Right hindlimb (tissue), 1 donor: ENCODE measurements at places on chromosomes 3 and 15.

DNA sequence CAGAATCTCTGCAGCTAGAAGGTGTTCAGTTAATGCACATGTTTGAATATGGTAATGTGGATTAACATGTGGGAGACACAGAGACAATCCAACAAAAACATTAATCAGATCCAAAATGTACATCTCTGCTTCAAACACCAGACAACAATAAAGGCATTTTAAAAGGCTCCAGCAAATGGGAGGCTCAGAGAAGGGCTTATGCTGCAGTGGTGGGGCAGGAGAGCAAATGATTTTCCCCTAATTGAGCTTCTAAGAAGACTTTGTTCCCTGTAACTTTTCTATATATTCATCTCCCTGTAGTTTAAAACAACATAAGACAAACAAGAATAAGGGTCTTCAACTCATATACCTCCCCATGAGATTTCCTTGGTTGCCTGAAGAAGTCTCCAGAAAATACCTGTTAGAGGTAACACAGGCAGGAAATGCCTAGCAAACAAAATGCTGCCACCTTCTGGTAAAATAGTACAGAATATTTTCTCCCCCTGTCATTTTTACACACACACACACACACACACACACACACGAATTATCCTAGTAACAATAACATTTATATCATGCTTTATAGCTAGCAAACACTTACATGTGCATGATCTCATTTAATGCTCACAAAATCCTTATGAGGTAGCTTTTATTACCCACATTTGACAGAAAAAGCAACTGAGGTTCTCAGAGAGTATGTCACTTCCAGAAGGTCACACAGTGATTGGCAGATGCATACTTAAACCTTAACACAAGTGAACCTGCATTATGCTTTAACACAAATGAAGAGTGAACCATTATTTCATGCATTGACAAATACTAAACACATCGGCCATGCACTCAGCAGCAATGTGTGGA, 123.4 kb upstream of the MB21D2 start:
- DNase-seq, result no peak

DNA sequence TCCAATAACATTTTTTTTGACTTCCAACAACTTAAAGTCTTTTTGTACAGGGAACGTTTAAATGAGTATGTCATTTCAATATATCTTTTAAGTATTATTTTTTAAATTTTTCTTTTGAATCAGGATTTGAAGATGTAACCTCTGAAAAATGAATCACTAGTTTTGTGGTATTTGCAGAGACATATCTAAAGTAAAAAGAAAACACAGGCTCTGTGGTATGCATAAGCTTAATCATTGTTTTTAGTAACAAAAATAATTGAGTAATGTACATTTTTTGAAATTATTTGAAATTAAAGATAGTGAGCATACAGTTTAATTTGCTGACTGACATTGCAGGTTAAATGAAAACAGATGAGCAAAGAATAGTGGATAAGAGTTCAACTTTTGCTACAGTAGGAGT, 531.3 kb downstream of the ROBO1 start:
- no peak for DNase-seq

DNA sequence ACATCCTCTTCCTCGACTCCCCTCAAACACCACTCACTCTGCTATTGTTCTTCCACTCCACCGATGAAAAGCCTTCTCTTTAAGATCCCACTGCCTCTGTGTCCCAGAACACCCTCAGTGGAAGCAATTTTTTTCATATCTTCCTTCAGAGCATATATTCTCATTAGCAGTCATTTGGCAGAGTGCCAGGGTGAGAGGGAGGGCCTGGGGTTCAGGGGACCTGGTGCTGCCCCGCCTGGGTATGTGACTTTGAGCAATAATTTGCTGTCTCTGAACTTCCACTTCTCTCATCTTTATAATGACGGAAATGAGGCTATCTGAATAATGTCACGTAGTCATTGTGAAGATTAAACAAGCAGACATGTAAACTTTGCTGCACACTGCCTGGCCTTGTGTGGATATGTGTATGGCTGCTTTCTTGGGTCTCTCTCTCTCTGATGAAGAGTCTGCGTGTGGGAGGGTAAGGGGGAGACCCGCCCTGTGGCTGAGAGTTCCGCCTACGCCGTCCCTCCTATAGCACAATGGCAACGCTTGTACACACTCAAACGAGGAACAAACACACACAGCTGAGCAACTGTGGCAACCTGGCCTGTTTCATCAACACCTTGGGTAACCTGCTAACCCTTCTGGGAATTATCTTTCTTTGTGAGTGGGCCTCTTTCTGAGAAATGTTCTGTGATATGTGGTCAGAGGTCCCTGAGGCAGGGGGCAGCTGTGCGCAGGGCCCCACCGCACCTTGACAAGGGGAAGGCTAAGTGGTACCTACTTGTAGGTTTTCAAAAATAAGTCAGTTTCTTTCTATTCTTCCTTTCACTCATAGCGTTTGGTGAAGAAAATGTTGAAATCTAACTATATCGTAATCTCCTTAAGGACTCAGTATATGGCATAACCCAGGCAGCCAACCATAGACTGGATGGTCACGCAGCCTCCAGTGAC, 369.8 kb downstream of the SV2B start:
- DNase-seq, result no peak

- DNase-seq, result no peak
These were observed 288.6 kb downstream of the NTRK3 start for GRCh38 chr15:87967951-87968350.

DNA sequence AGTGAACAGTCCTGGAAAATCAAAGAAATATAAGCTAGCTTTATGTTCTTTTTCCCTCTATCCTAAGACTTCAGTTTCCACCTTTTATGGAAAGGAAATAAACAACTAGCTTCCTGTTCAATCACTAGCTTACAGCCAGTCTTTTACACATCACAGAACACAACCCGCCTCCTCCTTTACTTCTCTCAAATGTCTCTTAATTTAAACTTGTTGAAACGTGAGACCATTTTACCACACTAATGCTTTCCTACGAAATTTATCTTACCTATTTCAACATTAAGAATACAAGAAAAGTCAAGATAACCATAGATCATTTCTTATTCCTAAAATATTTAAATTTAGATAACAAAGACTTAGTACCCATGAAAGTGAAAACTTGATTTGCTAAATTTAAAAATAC, 6.2 kb downstream of the PRTG start:
- DNase-seq, result no peak

- peak; percentile 80 for DNase-seq
These were observed 43.5 kb upstream of the BDH1 start for GRCh38 chr3:197599089-197599765.

DNA sequence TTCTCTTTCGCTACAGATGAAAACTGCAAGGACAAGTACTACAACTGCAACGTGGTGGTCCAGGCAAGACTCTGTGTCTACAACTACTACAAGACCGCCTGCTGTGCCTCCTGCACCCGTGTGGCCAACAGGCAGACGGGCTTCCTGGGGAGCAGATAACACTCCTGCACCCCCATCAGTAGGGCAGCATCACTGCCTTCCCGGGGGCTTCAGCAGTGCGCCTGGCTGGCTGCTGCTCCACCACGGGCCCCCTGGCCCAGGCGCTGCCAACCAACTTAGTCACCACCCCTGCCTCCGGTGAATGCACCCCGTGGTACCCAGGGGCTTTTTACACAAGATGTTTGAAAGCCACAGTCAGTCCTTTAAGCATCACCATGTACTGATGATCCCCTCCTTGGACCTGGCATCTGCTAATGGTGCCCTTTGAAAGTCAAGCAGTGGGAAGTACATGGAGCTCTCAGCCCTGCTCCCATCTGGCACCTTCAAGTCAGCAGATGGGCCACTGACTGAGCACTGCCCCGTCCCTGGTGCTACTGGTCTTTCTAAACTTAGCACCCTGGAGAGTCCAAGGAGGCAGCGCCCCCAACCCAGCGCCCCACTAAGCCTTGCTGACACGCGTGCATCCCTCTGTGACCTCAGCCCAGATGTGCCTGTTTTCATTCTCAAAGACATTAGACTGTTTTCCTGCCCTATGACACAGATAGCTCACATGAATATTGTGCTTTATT, 33.0 kb upstream of the NR2E3 start:
- DNase-seq, result no peak

DNA sequence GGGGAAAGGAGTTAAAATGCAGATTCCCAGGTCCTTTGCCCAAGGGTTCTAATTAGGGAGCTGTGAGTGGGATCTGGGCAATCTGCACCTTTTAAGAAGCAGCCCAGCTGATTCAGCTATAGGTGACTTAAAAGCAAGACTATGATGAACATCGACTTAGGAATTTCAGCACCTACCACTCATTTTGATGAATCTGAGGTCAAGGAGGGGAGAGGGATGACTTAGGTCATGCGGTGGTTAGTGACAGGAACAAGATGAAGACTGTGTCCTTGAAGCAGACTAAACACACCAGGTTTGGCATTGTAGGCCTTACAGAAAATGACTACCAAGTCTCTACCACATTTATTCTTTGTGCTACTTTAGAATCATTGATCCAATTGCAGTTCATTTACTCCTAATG, 196.3 kb downstream of the DTWD1 start:
- no peak for DNase-seq

DNA sequence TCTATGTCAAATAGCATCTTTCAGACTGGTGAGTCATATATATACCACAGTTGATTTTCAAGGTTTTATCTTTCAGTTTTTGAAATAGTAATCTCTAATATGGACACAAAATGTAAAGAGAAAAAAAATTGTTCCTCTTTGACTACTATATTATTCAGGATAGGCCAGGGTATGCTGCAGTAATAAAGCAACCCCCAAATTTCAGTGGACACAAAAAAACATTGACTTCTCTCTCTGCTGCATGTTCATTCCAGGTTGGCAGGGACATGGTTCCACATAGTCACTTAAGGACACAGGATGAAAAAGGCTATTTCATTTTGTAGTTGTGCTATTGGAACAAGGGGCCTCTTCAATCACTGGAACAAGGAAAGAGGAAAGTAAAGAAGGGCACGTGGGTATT, 28.6 kb downstream of the BMF start:
- no peak for DNase-seq

- no peak for DNase-seq
These were observed 80.8 kb upstream of the IL12A start for GRCh38 chr3:159907828-159908227.

GRCh38 chr15:48981941-48982340, 18.2 kb upstream of the SHC4 start:
- DNase-seq, result no peak

GRCh38 chr3:145326666-145327065, 834.3 kb downstream of the PLOD2 start:
- DNase-seq, result no peak

- no peak for DNase-seq
These were observed 46.3 kb downstream of the SYNM start for GRCh38 chr15:99151156-99151555.

DNA sequence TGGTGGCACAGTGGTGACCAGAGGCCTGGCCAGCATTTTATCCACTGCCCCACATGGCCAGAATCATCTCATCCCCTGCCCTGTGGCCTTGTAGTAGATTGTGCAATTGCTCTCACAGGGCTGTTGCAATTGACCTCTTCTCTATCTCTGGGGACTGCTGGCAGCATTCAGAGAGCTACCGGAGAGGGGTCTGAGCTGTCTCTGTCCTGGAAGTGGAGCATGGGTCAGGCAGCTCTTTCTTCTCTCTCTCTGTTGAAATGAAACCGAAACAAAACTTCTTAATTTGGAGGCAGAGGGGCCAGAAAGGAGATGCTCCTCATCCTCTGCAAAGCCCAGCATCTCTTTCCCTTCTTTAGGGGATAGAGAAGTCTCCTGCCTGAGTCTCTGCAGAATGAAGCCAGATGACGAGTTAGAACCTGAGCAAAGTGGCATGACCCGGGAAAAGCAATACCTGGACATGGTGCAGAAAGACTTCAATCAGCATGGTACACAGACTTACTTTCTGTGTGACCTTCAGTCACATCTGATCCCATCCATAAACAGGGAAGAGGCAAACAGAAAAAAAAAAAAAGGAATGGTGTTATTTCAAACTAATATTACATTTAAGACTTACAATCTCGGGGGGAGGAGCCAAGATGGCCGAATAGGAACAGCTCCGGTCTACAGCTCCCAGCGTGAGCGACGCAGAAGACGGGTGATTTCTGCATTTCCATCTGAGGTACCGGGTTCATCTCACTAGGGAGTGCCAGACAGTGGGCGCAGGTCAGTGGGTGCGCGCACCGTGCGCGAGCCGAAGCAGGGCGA, 144.5 kb upstream of the BCL6 start:
- DNase-seq, result no peak

GRCh38 chr15:90686435-90687218, 30.5 kb upstream of the BLM start:
- no peak for DNase-seq
